ENCODE measurements at places on chromosomes 3 and 15. TPM values are rescaled to one million over a fixed set of nuclear protein-coding genes. Genes with fewer than 3 reads are reported as not detected.

SLC2A2 gene
- not detected for total RNA-seq

ECE2 gene
- not detected for total RNA-seq

C3orf49 gene
- not detected for total RNA-seq

SLC25A38 gene
- total RNA-seq = 39.2 TPM

TTLL13 gene
- total RNA-seq = 0.12 TPM

TLR9 gene
- not detected for total RNA-seq

CLPX gene
- 37.2 TPM for total RNA-seq

GPR62 gene
- not detected for total RNA-seq

KIF7 gene
- 3.2 TPM for total RNA-seq

FANCD2 gene
- total RNA-seq = 20.1 TPM

Measured in A549 treated with Mapracorat at 1 μM for 4 hours (cell line).